ENCODE measurements at places on chromosomes 4 and X.

DNA sequence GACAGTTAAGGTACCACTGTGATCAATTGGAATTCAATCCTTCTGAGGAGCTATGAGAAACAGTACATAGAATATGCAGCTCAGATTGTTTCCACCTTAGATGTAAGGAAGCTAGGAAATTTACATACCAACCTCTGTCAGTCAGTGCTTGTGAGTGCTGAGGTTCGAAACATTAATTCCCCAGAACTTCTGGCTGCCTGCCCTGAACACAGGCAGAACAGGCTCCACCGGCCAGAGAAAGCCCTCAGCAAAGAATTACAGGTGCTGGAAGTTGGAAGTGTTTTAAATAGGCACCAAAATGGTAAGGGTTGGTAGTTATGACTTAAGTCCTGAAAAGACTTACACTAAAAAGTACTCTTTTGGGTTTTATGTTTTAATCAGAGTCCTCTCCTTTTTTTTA lies 651.8 kb downstream of the C4orf33 start:
- H3K27me3 ChIP-seq: no peaks in the 10 kb centered on the region
- H3K4me1 ChIP-seq: no peaks in the 10 kb centered on the region
- DNase-seq: no peak
- no peaks in the 10 kb centered on the region for H3K36me3 ChIP-seq
- no peak overlapping the region for H3K4me3 ChIP-seq

- no peak overlapping the region for H3K27ac ChIP-seq
- peaks cover 46% of the 10 kb centered on the region for H3K36me3 ChIP-seq
- no peaks in the 10 kb centered on the region for H3K27me3 ChIP-seq
- H3K4me1 ChIP-seq: no peaks in the 10 kb centered on the region
These were observed 21.1 kb downstream of the CASP3 start for GRCh38 chr4:184628103-184628502.

GRCh38 chrX:124501586-124501985 lies 155.2 kb downstream of the SH2D1A start:
- no peak overlapping the region for H3K4me3 ChIP-seq
- DNase-seq: no peak
- no peaks in the 10 kb centered on the region for H3K27me3 ChIP-seq
- no peaks in the 10 kb centered on the region for H3K4me1 ChIP-seq
- H3K36me3 ChIP-seq: no peaks in the 10 kb centered on the region

DNA sequence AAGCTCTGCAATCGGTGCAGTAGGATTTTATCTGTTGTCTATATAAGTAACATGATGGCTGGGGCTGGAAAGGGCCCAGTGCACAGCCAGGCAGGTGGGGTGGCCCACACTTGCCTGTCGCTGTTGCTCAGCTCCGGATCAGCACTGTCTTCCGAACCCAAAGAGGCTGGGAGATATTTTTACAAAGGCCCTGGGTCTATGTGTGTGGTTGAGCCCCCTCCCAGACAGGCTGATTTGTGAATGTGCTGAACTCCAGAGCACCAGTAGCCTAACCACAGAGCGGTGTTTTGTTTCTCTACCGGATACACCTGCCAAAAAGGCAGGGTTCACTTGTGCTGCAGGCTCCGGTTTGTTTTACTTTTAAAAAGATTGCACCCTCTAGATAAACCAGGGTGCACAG lies 33.5 kb upstream of the CHRNA9 start:
- DNase-seq: no peak
- no peak overlapping the region for H3K27ac ChIP-seq
- no peaks in the 10 kb centered on the region for H3K4me1 ChIP-seq
- H3K27me3 ChIP-seq: no peaks in the 10 kb centered on the region
- no peaks in the 10 kb centered on the region for H3K36me3 ChIP-seq

DNA sequence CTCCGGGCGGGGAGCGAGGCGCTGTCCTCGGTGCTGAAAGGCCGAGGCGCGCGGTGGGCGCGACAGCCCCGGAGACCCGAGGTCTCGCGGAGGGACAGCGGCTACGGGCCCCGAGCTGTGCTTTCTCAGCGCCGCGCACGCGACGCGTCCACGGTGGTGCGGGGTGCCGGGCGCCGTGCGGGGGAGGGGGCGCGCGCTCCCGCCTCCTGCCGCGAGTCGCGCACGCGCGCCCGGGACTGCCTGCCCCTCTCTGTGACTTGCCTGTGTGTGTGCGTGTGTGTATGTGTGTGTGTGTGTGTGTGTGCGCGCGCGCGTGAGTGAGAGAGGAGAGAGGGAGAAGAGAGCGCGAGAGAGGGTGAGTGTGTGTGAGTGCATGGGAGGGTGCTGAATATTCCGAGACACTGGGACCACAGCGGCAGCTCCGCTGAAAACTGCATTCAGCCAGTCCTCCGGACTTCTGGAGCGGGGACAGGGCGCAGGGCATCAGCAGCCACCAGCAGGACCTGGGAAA lies at the start of gene GRIA2:
Gene GRIA2 (plus strand): TSS at position 358 of the 511 bp plus-strand sequence. CDS start 315 bp downstream, outside the sequence.
- no peak for DNase-seq
- peak within 1 kb of the TSS; percentile 37 for H3K4me3 ChIP-seq
- no peak within 1 kb of the TSS for H3K27ac ChIP-seq
- H3K4me1 ChIP-seq: peaks cover 12% of the 10 kb centered on the region
- H3K27me3 ChIP-seq: peaks cover 13% of the 10 kb centered on the region

- H3K4me1 ChIP-seq: peaks cover 30% of the 10 kb centered on the region
- H3K4me3 ChIP-seq: no peak overlapping the region
- no peaks in the 10 kb centered on the region for H3K27me3 ChIP-seq
These were observed 33.1 kb downstream of the ERVMER34-1 start for GRCh38 chr4:52718123-52718522.

DNA sequence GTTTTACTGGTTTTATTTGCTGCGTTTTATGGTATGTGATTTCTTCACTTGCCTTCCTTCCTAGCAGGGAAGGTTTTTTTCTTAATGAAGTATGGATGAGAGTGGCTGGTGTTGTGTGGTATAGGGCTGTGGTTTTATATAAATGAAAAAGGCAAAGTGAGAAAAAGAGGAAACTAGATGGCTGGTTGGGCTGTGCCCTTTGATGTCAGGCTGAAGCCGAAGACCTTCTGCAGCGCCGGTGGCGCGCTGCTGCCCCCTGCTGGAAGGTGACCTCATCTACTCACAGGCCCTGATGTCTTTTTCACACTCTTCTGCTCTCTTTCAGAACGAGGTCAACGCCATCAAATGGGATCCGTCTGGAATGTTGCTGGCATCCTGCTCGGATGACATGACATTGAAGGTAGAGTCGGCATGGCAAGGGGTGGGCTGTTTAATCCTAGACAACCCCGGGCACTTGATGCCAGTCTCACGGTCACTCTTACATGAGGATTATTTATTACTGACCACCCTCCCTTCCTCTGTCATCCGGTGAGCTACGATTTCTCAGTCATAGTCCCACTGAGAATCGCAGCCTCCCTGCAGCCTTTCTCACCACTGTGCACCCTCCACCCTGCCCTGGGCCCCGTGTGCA lies 56.6 kb downstream of the GPR143 start:
- H3K4me3 ChIP-seq: no peak overlapping the region
- DNase-seq: no peak
- no peaks in the 10 kb centered on the region for H3K4me1 ChIP-seq

DNA sequence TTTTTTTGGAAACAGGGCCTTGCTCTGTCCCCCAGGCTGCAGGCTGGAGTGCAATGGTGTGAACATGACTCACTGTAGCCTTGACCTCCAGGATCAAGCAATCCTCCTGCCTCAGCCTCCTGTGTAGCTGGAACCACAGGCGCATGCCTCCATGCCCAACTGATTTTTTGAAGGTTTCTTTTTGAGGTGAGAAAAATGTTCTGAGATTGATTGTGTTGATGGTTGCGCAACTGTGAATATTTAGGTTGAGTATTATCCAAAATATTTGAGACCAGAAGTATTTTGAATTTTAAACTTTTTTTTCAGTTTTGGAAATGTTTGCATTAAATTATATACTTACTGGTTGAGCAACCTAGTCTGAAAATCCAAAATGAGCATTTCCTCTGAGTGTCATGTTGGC lies 2.6 kb upstream of the CCNI start:
- H3K4me1 ChIP-seq: peaks cover 25% of the 10 kb centered on the region
- no peak for DNase-seq
- H3K27me3 ChIP-seq: no peaks in the 10 kb centered on the region
- no peaks in the 10 kb centered on the region for H3K36me3 ChIP-seq

DNA sequence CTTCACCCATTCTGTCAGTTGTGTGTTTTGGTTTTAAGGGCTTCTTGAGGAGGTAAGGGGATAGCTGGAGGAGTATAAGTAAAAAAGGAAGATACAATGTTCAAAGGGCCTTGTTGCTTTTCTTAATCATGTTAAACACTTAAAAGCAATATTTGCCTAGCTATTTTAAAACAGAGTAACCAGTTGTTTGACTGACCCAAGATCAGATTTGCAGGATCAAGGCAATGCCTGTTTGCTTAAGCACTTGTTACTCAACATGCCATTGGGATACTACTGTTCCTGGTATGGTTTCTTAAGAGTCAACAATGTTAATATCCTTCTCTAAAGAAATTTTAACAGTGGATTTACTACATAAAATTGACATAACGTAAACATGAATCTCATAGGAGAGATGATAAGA lies 2.6 kb downstream of the DCLK2 start:
- H3K4me3 ChIP-seq: no peak overlapping the region
- DNase-seq: no peak
- H3K27me3 ChIP-seq: no peaks in the 10 kb centered on the region
- peaks cover 22% of the 10 kb centered on the region for H3K4me1 ChIP-seq

DNA sequence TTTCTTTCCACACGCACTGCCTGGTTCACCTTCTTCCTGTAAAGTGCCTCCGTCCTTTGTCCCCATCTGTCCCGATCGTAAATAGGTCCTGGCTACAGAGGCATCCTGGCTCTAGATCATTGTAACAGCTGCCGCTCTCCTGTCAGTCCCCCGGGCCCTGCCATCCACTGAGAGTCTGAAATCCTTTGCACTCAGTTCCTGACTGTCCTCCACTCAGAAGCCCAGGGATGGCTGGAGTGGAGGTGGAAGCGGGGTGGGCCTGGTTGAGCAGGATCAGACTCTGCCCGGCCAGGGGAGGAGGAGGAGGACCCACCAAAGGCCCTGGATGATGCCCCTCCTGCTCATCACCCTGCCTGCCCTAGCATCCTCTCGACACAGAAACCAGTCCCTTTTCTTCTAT lies 29.8 kb downstream of the PIGG start:
- H3K27me3 ChIP-seq: no peaks in the 10 kb centered on the region
- H3K4me3 ChIP-seq: no peak overlapping the region
- DNase-seq: no peak
- H3K27ac ChIP-seq: no peak overlapping the region
- no peaks in the 10 kb centered on the region for H3K4me1 ChIP-seq
- H3K36me3 ChIP-seq: peaks cover 69% of the 10 kb centered on the region

DNA sequence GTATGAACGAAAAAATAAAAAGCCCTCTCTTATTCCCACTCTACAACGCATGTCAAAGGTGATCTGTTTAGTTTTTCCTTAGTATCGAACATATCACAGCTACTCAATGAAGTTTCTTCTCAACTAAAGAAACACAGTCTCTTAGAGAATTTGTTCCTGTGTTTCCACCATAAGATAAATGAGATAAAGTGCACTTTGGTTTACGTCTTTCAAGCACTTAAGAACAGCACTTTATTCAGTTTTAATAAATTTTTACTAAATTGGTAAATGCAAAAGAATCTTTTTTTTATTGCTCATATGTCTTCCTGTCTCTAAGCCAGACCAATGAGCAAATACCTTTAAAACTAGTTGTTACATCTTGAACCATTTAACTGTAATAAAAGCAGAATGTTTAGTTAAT lies 259.8 kb downstream of the CHIC1 start:
- DNase-seq: no peak
- H3K4me1 ChIP-seq: no peaks in the 10 kb centered on the region
- H3K4me3 ChIP-seq: no peak overlapping the region
- H3K27me3 ChIP-seq: no peaks in the 10 kb centered on the region
- H3K36me3 ChIP-seq: no peaks in the 10 kb centered on the region

- DNase-seq: no peak
- peaks cover 16% of the 10 kb centered on the region for H3K4me1 ChIP-seq
- no peaks in the 10 kb centered on the region for H3K36me3 ChIP-seq
- H3K27me3 ChIP-seq: no peaks in the 10 kb centered on the region
- H3K27ac ChIP-seq: no peak overlapping the region
- no peak overlapping the region for H3K4me3 ChIP-seq
These were observed 210.4 kb downstream of the PALLD start for GRCh38 chr4:168707205-168707604.

DNA sequence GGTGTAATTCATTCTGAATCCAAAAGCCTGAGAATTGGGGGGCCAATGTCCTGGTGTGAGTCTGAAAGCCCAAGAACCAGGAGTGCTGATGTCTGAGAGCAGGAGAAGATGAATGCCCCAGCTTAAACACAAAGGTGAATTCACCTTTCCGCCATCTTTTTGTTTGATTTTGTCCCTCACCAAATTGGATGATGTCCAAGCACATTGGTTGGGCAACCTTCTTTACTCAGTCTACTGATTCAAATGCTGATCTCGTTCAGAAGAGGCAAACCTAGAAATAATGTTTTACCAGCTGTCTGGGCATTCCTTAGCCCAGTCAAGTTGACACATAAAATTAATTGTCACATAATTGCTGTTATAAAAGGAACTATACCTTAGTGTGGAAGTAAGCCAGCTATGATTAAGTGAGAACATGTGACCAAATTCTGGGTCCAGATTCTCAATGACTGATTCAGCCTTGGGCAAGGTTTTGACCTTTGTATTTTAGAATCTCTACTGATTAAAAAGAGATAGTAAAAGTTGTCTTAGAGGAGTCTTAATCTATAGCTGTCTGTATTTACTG lies 34.5 kb upstream of the SLC4A4 start:
- no peaks in the 10 kb centered on the region for H3K27me3 ChIP-seq
- H3K27ac ChIP-seq: no peak overlapping the region
- H3K36me3 ChIP-seq: no peaks in the 10 kb centered on the region
- H3K4me3 ChIP-seq: no peak overlapping the region
- no peak for DNase-seq
- no peaks in the 10 kb centered on the region for H3K4me1 ChIP-seq

- no peak overlapping the region for H3K4me3 ChIP-seq
- peaks cover 75% of the 10 kb centered on the region for H3K36me3 ChIP-seq
- no peaks in the 10 kb centered on the region for H3K4me1 ChIP-seq
- H3K27ac ChIP-seq: no peak overlapping the region
- no peaks in the 10 kb centered on the region for H3K27me3 ChIP-seq
These were observed 66.2 kb downstream of the ZAR1 start for GRCh38 chr4:48556268-48556667.

GRCh38 chrX:2325076-2325784 lies 175.5 kb downstream of the DHRSX start:
- H3K4me3 ChIP-seq: peak overlapping the region; percentile 42
- H3K36me3 ChIP-seq: no peaks in the 10 kb centered on the region
- peaks cover 6% of the 10 kb centered on the region for H3K4me1 ChIP-seq
- DNase-seq: no peak
- H3K27ac ChIP-seq: peak overlapping the region; percentile 53

Data from vagina (tissue), 2 donors.